ENCODE measurements at places on chromosomes 6 and 20.

DNA sequence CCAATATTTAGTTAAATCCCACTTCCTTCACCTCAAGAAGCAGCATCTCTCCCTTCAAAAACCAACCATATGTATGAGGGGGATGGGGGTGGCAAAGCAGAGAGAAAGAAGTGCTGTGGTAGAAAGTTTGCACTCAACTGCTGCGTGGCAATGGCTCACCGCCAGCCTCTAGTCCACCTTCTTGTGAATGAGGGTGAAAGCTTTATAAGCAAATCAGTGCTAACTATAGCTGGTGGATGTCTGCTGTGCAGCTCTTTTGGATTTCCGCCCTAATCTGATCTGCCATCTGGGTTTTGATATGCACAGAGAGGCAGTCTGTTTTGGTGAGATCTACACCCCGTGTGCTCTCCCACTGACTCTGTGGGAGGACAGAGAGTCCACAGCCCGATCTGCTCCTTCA is 281.2 kb upstream of the SUPT3H start:
- DNase-seq: no peak

DNA sequence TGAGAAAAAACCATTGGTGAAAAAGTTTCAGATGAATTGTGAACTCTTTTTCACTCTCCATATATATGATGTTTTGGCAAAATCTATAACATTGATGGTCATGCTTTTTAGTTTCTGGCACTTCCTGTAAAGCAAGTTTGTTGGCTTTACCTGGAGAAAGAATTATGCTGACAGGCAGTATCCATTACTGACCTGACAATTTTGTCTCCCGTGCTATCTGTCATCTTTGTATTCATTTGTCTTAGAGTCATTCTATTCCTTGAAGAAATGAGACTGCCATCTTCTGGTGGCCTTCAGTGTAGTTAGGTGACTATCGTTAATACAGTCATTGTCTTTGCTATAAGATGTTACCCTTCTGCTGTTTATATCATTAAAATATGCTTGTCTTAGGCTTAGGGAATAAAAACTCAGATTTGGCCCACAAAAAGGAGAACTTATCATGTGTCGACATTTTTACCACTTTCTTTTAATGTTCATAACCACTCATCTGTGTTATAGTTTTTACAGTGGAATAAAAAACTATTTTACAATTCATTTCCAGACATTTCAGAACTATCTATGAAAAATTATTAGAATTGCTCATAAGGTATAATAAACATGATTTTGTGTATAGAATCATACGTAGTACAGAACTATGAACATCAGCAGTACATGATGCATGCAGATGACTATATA is 707.0 kb downstream of the EPM2A start:
- no peak for DNase-seq

DNA sequence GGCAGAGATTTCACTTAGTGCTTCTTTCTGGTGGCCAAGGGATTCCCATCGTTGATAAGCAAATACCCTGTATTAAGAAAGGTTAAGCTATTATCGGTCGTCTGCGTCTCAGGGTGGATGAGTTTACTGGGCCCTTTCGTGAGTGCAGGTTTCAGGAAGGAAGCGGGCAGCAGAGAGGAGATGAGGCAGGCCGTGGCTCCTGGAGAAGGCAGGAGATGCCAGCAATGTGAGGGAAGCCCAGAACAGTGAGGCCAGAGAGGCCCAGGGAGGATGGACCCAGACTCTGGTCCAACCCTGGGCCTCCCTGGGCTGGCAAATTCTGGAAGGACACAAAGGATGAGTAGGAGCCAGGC is 11.2 kb downstream of the TFEB start:
- no peak for DNase-seq

- DNase-seq: no peak
Measured at GRCh38 chr6:38213251-38213658, 393.7 kb downstream of the ZFAND3 start.

GRCh38 chr6:89938014-89938413 is 43.7 kb downstream of the GJA10 start:
- no peak for DNase-seq

DNA sequence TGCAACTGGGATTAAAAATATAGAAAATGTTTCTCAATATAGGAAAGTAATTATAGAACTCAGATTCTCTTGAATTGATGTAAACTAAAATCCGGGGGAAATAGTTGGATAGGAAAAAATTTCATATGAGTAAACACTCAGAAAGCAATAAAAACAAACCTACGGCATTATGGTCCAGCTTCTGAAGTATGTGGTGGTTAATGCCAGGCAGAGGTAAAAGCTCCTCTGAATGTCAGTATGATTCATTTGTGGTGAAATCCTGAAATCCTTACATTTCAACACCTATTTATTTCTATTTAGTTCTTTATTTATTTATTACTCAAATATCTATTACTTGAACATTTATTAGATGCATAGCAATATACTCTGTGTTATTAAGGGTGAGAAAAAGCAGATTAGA is 145.1 kb downstream of the RIMS1 start:
- no peak for DNase-seq

GRCh38 chr6:136641166-136641565 is 90.9 kb upstream of the MAP7 start:
- no peak for DNase-seq

GRCh38 chr6:130412556-130413290 is 46.9 kb downstream of the TMEM200A start:
- DNase-seq: no peak

DNA sequence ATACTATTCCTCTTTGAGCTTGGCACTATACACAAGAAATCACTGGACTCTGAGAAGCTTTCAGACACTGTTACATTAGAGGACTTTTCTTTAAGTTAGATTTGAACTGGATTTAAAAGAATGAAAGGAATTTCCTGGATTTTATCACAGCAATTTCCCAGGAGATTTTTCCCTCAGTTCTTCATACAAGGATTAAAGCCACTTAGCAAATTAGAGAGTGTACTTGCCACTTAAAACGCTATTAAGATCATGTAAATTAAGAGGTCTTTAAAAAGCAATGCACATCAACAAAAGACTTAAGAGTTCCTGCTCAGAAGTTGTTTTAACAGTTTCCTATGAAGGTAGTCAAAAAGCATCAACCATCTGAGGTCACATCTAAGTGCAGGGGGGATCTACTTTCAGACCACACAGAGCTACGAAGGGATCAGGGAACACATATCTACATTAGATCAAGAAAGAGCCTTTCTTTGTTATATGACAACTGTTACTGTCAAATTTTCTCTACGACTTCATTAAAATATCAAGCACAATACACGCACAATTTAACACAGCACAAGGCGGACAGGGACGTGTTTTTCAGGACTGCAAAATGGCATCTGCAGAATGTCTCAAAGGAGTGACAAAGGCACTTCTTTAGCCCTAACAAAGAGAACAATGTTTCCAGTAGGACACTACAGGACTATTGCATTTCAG is 65.8 kb downstream of the EPB41L2 start:
- DNase-seq: no peak

DNA sequence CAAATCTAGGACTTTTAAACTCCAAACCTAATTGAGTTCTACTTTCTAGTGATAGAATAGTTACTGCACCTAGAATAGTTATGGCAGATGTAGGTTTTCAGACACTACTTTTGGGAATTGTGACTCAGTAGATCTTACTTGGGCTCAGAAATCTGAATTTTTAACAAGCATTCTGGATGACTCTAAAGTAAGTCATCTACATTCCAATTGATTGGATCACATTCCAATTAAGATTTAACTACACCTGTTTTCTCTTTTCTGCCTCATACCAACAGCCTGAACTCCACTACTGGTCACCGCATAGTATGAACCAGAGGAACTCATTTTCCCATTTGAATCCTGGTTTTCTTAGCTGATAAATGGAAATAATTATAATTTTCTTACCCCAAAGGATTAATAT is 49.5 kb upstream of the TFAP2D start:
- DNase-seq: no peak

DNA sequence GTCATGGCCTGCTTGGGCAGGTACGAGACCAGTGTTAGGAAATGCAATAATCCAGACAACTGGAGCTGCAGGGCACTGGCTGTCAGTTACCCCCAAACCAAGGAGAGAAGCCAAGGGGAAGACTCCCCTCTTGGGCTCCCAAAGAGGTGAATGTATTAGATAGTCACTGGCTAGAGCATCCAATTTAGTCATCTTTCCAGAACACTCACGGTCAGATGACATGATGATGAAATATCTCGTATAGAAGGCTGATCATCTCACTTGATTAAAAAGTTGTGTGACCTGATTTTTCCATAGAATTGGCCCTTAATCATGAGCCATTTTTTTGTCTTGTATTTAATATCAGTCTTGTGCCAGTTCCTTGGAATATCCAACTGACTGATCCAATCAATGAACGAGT is 40.7 kb downstream of the SLC22A3 start:
- no peak for DNase-seq

DNA sequence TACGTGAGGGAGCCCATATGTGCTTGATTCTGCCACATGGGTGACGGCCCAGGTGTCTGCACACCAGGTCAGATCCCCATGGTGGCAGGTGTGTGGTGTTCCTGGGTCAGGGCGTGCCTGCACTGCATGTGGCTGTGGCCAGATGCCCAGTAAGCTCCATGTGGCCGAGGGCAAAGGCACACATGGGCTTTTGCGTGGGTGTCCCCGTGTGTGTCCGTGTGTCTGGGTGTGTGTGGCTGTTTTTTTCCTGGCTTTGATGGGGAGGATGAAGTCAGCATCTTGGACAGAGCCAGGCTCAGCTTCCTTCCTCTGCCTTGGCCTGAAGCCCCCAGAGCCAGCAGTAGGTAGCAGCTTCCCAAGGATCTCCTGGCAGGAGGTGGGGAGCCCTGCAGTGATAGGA is 1.5 kb upstream of the TNXB start:
- no peak for DNase-seq

DNA sequence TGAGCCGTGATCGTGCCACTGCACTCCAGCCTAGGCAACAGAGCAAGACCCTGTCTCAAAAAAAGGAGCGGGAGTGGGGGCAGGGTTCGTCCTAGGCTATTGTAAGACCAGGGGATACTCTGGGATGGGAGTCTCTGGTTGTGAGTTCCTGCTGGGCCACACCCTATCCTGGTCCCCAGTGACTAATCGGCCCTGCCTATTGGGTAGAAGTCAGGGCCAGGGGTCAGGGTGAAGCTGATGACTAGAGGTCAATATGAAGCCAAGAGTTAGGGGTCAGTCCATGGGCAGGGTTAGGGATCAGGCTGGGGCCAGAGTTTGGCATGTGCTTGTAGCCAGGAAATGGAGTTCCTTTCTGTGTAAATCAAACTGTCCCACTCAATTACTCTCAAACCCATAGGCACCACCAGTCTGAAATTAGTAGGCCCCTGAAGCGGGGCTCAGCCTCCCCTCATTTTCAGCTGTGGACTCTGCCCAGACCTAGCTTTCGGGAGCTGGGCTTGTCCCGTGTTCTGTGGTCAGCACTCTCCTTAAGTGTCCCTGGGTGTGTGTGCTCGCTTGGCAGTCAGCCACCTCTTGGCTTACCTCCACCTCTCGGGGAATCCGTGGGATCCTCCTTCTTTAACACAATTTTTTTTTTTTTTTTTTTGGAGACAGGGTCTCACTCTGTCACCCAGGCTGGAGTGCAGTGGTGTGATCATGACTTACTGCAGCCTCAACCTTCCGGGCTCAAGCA is 1.8 kb downstream of the HSPA12B start:
- no peak for DNase-seq

GRCh38 chr6:151723152-151723551 is 84.3 kb upstream of the ESR1 start:
- DNase-seq: no peak

DNA sequence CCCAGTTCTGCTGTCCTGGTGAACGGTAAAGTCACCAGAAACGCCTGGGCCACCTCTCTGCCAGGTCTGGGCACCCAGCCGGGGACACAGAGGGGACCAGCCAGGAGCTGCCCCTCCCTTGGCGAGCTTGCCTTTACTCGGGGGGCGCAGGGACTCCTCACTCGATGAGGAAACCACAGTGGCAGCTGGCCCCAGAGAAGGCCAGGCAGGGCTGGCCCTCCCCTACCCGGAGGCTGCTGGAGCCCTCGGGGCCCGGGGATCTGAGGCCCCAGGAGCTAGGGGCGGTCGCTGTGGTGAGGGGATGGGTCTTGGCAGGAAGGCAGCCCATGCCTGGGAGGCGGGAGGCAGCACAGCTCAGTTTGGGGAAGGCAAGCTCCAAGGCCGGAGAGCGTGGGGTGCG is 80.4 kb upstream of the SLCO4A1 start:
- no peak for DNase-seq

- DNase-seq: no peak
Measured at GRCh38 chr20:59515013-59515905, 89.1 kb upstream of the PHACTR3 start.
